Stimulated activated naive CD4-positive, alpha-beta T cell treated with Interleukin-2 at 50 U/mL for 16 hours (primary cell): ENCODE measurements at places on chromosomes 2 and 18.

DNA sequence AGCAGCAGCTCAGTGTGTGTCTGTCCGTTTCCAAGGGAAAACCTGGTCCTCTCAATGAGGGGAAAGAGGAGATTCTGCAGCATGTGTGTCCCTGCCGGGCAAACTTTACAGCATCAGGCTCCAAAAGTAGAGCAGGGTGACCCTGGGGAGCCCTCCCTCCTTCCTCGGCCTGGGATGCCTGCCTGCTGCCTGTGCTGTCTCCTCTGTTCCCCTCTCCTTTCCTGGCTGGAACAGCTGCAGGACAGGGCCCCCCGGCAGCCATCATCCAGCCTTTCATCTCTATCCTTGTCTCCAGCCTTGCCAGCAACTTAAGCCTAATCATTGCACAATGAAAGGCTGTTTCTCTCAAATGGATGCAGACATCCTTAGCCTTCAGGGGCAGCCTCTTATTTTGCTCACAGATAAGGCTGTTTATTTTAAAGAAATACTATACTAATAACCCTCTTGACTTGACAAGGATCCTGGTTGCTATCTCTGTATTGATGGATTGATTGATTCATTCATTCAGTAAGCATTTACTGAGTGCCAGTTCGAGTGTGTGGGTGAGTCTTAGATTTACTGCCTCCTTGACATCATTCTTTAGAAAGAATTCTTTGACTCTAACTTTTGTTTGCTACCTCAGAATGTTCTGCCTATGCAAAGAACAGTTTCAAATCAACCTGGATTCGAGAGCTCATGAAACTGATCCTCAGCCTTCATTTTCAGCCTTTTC is 40.6 kb upstream of the EDAR start:
- no peak for DNase-seq

- no peak for DNase-seq
These were observed 30.6 kb downstream of the SPATS2L start for GRCh38 chr2:200336980-200337615.

- DNase-seq = no peak
These were observed 227.3 kb upstream of the TANK start for GRCh38 chr2:160932960-160933359.

DNA sequence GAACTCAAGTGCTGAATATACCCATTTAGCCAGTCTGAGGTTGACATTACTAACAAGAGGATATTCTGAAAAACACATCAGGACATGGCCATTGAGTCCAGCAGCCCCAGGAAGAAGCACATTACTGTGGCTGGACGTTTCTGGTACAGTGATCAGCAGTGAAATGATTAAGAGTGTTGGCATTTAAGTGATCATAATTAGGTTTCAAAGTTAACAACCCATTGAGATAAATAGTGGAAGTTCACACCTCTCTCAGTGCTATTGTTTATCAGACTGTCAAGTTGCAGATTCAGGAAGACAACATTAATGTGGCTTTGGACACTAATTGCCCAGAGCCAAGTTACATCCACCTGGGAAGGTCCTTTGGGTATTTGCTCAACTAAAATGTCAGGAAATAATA is 139.5 kb upstream of the GAREM1 start:
- DNase-seq = no peak

GRCh38 chr2:102703748-102704147 is 58.1 kb upstream of the TMEM182 start:
- DNase-seq = no peak

DNA sequence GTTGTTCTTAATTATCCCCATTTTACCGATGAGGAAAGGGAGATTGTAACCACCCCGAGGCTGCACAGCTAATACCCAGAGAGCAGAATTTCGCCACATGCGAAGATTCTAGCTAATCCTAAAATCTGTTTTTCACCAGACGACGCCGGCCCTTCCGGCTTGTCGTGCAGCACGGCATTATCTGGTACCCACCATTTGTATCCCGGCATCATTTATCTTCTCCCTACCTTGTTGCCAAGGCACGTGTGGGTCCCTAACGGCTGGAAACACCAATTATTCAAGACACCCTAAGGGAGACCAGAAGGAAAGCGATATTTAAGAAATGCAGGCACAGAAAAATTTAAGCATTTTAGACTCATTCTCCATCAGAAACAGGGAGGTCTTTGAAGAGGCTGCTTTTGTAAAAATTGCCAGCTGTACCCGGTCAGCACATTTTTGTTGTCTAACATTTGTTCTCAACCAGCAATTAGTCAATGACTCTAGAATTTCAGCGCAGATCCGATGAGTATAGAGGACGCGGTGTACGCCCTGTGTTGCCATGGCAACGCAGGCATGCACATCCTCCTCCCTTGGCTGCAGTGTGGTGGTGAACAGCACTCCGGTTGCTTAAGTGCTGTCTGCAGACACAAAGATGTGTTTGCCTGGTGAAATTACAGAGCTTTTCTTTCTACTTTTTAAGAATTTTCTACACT is 111.6 kb downstream of the AGAP1 start:
- DNase-seq = no peak

DNA sequence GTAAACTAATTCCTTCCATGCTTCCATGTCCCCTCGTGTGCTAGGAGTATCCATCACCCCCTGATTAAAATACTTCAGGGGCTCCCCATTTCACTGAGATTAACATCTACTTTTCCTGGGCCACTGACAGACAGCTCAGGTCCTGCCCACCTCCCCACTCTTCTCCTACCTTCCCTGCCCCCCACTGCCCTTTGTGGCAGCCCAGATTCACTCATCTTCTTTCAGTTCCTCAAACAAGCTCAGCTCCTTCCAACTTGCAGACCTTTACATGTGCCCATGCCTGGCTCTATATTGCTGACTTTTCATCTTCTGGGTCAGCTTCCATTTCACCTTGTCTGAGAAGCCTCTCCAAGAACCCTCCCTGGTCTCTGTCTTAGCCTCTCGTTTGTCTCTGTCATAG is 12.0 kb downstream of the RUFY4 start:
- no peak for DNase-seq

GRCh38 chr18:5309888-5310470 is 14.5 kb upstream of the ZBTB14 start:
- peak; percentile 1 for DNase-seq

DNA sequence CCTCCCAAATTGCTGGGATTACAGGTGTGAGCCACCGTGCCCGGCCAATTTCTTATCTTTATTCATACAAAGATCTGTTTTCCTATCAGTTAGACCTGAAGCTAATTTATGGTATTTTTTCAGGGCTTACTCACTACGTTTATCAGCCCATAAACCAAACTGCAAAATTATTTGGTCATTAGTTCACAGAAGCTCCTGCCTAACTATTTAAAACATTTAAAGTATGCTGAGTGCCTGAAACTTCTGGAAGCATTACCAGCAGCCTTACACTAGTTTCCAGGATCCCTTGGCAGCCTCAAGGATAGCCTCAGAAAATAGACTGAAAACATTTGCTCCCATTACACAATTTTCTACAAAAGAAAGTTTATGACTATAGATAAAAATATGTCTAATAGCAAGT is 68.8 kb downstream of the GALNT13 start:
- DNase-seq = no peak

GRCh38 chr2:71882949-71883472 is 264.7 kb downstream of the CYP26B1 start:
- no peak for DNase-seq
